Suprapubic skin (tissue), 4 donors: ENCODE measurements at places on chromosomes 5 and 9. TPM values are rescaled to one million over a fixed set of nuclear protein-coding genes. Genes with fewer than 3 reads are reported as not detected.

DNA sequence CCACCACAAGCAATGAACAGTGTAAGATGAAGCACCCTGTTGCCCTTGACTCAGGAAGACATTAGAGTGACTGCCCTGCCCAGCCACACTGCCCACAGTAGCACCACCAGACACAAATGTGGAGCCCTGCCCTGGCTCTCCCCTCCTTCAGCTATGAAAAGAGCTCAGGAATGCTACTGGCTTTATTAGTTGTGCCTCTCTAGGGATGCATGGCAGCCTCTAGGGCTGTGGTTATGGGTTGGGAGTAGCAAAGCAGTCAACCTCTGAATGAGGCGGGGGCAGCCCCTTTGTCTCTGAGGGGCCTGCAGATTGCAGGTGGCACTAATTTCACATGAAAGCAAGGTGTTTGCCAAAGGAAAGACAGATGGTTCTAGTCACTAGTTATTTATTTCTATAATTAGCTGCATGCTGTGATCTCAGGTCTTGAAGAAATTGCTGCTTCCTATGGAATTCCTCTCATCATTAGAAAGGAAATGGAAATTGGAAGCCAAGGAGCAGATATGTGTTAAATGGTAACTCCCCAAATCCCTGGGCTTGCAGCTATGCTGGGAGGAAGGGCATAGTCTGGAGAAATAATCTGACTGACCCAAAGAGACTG lies 259.4 kb downstream of the TLR4 start:
- H3K36me3 ChIP-seq: no peaks in the 10 kb centered on the region
- H3K27me3 ChIP-seq: no peaks in the 10 kb centered on the region
- H3K4me3 ChIP-seq: no peak overlapping the region
- no peak for DNase-seq

- no peak for DNase-seq
- no peak within 1 kb of the TSS for H3K27ac ChIP-seq
- H3K27me3 ChIP-seq: no peaks in the 10 kb centered on the region
- peak within 1 kb of the TSS; percentile 60 for H3K4me3 ChIP-seq
- peaks cover 32% of the 10 kb centered on the region for H3K4me1 ChIP-seq
Observed at GRCh38 chr5:134113902-134114875, at the start of gene TCF7. TCF7 (plus strand) TSS chr5:134114681; CDS start chr5:134114907, 226 bp downstream.

DNA sequence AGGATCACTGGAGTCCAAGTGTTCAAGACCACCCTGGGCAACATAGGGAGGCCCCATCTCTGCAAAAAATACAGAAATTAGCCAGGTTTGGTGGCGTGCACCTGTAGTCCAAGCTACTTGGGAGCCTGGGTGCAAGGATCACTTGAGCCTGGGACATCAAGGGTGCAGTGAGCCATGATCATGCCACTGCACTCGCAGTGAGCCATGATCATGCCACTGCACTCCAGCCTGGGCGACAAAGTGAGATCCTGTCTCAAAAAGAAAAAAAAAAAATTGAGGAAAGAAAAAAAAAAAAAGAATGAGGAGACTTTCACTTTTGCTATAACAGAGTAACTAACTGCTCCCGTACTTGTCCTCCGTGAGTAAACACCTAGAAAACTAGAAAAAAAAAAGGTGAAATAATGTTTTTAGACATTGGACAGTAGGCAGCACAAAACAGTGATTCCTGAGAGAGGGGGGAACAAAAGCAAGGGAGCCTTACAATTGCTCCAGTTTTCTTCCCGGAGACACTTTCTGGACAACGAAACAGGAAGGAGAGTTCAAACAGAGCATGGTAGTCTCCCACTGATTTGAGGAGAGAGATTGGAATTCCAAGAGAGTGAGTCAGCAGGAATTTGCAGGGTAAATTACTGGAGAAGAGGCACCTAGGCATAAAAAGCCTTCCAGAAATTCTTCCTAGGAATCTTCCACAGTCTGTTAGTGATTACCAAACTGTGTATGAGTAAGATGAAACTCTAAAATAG lies 6.9 kb upstream of the ZBTB5 start:
- peak overlapping the region; percentile 75 for H3K27ac ChIP-seq
- no peak for DNase-seq
- no peaks in the 10 kb centered on the region for H3K36me3 ChIP-seq
- peaks cover 15% of the 10 kb centered on the region for H3K4me1 ChIP-seq
- peak overlapping the region; percentile 28 for H3K4me3 ChIP-seq

DNA sequence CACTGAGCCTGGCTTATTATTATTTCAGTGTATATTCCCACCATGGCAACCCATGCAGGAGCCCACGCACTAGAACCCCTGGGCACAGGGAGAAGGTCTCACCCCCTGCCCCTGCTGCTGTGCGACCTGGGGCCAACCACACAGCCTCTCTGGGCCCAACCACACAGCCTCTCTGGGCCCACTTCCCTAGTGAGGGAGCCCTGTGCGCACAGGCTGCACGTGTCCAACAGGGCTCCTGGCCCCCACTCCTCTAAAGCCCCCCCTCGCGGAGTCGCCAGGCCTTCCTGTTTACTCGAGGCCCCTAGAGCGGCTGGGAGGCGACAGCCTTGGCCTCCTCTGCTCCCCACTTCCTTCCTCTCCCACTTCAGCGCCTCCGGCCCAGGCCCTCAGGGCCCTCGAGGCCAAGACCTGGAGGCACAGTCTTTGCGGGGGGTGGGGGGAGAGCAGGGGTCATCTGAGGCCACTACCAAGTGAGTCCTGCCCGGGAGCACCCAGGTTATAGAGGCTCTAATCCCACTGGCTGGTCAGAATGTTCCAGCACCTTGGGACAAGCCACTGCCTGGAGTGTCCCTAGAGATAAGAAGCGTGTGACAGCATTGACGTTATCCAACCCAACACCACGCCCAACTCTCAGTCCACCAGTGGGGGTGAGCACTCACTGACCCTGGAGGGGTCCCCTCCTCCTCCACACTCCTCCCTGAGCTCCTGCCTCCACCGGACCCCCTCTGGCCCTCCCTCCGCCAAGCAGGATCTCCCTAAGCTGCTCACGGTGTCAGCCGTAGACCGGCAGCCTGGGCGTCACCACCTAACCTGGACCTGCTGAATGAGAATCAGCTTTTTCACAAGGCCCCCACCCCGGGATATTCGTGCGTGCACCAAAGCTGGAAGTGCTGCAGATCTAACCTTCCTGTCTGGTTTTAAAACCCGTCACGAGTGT lies 7.9 kb upstream of the ENG start:
- H3K4me3 ChIP-seq: no peak overlapping the region
- peak overlapping the region; percentile 10 for H3K27ac ChIP-seq
- H3K36me3 ChIP-seq: peaks cover 1% of the 10 kb centered on the region
- H3K27me3 ChIP-seq: no peaks in the 10 kb centered on the region
- no peak for DNase-seq
- H3K4me1 ChIP-seq: peaks cover 29% of the 10 kb centered on the region

AJM1 gene
- 2.3 TPM for total RNA-seq

GRCh38 chr5:1371218-1371971 lies 26.5 kb upstream of the CLPTM1L start:
- no peak overlapping the region for H3K4me3 ChIP-seq
- H3K27me3 ChIP-seq: peaks cover 16% of the 10 kb centered on the region
- no peaks in the 10 kb centered on the region for H3K36me3 ChIP-seq
- no peak overlapping the region for H3K27ac ChIP-seq
- H3K4me1 ChIP-seq: no peaks in the 10 kb centered on the region
- DNase-seq: no peak

FCN2 gene
- not detected for total RNA-seq

DNA sequence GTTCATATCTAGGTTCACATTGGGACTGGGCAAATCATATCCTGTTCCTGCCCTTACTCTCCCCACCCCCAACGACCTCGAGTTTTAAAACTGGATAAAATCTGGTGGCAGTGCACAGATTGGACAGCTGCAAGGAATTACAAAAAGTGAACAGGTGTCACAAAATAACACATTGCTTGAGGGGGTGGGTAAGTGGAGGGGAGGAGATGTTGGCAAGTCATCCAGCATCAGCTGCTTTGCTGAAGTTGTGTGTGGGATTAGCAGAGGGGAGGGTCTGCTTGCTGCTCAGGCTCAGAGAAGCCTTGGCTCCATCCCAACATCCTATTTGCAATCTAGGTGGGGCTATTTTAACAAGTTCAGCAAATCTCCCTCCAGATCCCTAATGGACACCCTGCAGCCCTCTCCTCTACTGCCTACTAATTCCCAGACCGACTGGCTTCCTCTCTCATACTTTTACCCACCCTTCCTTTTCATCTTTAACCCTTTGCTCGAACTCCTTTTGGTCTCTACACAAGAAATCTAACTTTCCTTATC lies 39.8 kb upstream of the SLC24A2 start:
- no peak for DNase-seq
- H3K27ac ChIP-seq: no peak overlapping the region
- no peaks in the 10 kb centered on the region for H3K4me1 ChIP-seq
- H3K27me3 ChIP-seq: no peaks in the 10 kb centered on the region
- H3K4me3 ChIP-seq: no peak overlapping the region

ST6GALNAC4 gene
- total RNA-seq: 25.2 TPM

GRCh38 chr5:118726891-118727290 lies 261.5 kb downstream of the DTWD2 start:
- no peaks in the 10 kb centered on the region for H3K4me1 ChIP-seq
- H3K27me3 ChIP-seq: no peaks in the 10 kb centered on the region
- H3K4me3 ChIP-seq: no peak overlapping the region
- no peaks in the 10 kb centered on the region for H3K36me3 ChIP-seq
- DNase-seq: no peak
